ENCODE measurements at places on chromosomes 13 and 19.

- DNase-seq: no peak
Measured at GRCh38 chr19:45103508-45104319, 10.7 kb downstream of the PPP1R37 start.

DNA sequence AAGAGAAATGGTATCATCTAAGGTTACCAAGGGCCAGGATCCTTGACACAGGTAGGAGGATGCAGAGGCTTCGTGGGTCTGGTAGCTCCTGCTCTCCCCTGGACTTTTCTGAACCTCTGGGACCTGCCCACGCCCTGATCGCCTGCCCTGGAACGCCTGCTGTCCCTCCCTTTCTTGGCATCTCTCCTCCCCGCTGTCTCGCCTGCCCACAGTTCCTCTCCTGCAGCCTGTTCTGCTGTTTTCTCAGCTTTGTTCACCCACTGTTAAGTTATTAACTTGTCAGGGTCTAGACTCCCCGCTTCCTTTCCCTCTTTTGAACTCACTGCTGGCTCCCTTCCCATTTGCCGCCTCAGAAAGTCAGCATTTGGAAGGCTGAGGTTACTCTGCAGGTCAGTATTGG, 19.8 kb downstream of the SERP2 start:
- DNase-seq: no peak

GRCh38 chr19:45890877-45891276, 4.9 kb upstream of the IRF2BP1 start:
- DNase-seq: no peak

DNA sequence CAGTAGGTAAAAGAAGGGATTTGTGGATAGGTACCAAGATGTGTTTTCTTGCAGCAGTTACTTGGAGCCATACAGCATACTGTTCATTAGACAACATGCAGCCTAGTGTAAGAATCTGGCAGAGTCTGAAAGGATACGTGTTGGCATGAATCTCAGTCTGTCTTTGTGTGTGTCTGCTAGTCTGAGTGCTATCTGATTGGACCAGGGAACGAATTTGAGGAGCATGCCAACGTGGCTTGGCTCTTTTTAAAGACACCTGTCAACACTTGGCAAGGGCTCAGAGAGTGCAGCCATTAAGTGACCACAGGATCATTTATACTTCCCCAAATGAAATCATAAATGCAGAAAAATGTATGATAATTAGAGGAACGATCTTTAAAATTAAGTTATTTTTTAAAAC, 27.6 kb upstream of the ATXN8OS start:
- no peak for DNase-seq

DNA sequence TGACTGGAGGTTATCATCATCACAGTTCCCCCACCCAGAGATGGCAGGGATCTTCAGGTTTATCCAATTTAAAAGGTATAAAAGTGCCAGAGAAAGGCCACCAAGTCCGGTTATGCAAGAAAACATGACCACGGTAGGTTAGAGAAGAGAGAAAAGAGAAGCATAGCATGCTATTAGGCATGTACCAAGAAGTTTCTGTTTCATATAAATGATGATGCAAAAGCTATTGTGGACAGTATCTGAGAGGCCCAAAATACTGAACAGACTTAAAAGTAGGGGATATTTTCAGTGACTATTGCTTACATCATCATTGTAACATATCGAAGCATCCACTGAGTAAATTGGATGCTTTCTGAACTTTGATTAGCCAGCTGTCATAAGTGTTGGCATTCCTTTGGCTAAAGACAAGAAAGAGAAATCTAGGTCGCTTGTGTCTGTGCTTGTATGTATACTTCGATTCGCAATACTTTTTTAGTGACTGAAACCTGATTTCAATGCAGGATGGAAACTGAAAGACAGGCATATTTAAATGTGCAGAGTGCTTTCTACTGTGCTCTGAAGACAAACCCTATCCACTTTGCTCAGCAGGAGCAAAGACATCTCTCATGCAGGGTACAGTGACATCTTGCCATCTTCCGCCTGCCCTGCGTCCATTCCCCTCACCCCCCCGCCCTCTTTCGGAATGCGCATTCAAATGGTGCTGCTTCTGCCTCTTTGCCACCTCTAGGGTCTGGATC, 180.3 kb downstream of the SHISA2 start:
- DNase-seq: no peak

- DNase-seq: no peak
Measured at GRCh38 chr19:13995017-13995728, 10.9 kb downstream of the RFX1 start.

DNA sequence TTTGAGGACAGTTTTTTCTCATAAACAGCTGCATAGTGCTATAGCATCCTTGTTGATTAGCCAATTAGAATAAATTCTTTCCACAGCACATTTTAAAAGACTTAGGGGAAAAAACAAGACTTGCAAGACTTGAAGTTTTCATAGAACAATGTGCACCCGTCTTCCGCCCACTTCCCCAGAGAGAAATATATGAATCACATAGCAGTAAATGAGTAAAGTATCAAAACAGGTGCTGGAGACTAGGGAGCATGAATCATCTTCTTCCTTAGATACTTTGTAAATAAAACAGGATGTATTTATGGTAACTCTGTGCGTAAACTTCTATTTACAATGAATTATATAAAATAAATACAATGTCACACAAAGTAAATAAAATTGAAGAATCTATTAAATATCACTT, 75.1 kb downstream of the COL4A2 start:
- DNase-seq: peak; percentile 53

GRCh38 chr13:77911751-77912150, 6.9 kb downstream of the EDNRB start:
- DNase-seq: no peak

DNA sequence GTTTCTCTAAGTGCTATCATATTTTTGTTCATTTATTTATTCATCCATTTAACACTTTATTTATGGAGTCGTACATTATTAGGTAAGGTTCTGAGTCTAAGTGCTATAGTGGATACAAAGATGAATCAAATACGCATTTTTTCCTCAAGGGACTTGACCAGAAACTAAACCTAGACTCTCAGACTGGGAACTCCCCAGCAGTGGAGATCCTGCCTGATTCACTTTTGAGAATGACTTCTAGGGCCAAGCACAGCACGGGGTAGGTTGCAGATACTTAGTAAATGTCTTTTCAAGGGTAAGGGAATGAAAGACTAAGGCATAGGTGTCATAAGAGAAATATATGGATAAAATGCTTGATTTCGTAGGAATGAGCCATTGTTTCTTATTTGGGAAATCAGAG, 7.2 kb downstream of the DNAJC15 start:
- DNase-seq: no peak

GRCh38 chr19:44850641-44851109, 4.6 kb downstream of the NECTIN2 start:
- no peak for DNase-seq

DNA sequence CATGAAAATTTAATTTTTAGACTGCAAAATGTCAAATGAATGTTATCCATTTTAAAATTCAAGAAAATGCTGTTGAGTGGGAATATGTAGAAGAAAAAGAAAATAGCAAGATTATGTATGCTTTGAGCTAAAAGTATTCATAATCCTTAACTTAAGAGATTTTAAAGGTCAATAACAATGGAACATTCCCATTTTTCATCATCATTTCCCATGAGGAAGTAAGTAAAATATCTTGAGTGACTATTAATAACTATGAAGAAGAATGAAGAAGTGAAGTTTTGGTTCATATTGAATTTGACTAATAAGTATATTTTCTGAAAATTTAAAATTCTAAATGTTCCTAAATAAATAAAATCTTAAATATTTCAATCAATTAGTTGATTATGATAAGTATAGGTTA, 273.4 kb downstream of the DACH1 start:
- DNase-seq: no peak

DNA sequence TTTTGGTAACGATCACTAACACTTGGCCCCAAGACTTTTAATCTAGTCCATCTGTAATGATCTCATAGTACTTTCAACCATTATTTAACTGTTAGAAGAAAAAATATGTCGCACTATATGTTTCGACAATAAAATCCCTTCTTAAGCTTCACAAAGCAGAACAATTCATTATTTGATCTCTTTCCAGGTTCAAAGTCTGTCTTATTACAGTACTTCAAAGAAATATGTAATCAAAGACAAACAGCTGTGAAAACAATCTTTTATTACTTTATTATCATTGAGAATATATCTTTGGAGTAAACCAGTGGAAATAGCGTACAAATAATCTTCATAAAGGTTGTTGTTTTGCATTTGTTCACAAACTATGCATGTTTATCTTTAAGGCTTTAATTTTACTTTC, 93.5 kb downstream of the DACH1 start:
- DNase-seq: no peak

DNA sequence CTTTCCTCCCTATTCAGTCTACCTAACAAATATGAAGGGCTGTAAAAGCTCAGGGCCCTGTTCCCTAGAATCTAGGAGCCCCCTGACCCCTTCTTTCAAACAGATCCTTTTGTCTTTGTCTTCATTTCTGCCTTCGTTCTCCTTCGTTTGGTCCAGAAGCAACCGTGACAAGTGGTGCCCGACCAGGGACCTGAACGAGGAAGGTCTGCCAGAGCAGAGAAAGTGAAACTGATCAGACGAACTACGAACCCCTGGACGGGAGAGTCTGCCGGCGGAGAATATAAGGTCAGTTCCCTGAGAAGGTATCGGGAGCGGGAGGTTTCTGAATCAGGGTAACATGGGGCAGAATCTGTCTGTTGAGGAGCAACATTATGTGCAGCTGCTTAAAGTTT, 751 bp downstream of the ERVK3-1 start:
- DNase-seq: no peak

GRCh38 chr13:84605927-84606326, 723.7 kb upstream of the SLITRK1 start:
- no peak for DNase-seq

- no peak for DNase-seq
Measured at GRCh38 chr13:58680115-58680514, 1048.6 kb downstream of the PCDH17 start.

GRCh38 chr13:93290503-93290902, 63.9 kb downstream of the GPC6 start:
- no peak for DNase-seq

DNA sequence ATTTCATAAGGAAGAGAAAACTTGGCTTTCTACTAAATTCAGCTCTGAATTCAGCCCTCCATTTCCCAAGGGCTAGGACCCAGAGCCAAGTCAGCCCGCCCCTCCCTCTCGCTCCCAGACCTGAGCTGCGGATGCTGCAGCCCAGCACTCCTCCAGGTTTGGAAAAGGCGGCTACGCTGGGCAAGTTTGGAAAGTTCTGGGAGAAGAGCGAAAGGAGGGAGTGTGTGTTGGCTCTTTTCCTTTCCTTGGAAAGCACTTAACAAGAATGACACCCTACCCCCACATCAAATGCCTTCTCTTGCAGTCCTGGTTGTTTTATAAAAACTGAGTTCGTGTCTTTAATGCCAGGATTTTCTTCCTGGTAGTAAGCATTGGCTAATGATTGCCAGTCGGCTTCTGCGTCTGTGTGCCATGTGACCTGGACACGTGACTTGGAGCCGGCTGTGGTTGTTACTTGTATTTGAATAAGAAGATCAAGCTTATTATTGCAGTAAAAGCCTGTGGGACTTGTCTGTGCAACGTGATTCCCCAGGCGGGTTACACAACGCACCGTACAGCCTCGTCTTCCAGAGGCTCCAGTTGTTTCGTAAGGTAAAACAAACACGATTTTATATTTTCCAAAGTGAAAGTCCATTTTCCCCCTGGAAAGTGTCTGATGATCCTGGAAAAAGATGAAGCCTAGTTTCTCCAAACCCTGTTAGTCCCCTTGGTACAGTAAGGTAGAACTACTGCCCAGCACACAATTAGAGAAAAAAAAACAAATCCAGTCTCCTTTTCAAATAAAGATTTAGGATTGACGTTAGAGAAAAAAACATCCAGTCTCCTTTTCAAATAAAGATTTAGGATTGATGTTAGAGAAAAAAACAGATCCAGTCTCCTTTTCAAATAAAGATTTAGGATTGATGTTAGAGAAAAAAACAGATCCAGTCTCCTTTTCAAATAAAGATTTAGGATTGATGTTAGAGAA, 26.8 kb upstream of the UBE2L5 start:
- peak; percentile 66 for DNase-seq

- peak; percentile 7 for DNase-seq
Measured at GRCh38 chr13:83780227-83780626, 102.0 kb downstream of the SLITRK1 start.

DNA sequence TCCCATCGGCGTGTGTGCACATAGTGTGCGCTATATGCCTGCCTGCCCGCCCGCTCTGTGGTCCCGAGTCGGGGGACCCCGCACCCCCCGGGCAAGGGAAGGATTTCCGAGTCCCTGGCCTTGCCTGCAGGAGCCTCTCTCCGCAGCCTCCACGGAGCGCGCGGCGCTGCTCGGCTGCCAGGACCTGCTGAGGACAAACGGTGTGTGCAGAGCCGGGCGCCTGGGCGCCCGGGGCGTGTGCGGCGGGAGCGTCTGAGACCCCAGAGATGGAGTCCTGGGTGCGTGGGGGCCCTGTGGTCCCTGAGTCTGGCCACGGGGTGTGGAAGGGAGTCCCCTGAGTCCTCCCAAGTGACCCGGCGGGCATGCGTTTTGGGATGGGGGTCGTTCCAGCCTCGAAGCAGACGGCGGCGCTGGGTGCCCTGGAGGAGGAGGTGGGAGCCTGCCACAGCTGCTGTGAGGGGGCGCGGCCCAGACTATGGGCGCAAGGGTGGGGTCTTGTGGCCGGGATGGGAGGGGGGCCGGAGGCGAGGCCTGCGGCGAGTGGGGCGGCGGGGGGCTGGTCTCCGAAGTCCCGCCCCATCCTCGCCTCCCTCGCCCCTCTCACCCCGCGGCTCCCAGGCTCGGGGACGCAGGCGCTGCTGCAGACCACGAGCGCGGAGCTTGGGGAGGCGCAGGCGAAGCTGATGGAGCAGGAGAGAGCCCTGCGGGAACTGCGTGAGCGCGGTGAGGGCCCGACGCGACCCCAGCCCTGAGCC, 25.3 kb downstream of the CLEC4M start:
- DNase-seq: no peak

DNA sequence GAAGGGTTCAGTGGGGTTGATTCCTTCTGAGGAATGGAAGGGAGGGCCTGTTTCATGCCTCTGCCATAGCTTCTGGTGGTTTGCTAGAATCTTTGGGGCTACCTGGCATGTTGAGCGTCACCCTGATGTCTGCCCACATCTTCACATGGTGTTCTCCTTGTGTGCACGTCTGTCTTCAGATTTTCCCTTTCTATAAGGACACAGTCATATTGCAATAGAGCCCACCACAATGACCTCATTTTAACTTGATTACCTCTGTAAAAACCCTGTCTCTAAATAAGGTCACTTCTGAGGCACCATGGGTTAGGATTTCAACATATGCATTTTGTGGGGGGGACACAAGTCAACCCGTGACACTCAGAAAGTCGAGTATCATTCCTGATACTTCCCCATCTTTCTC, 257.9 kb downstream of the COG6 start:
- DNase-seq: no peak

- no peak for DNase-seq
Measured at GRCh38 chr19:1134431-1134830, 30.6 kb downstream of the GPX4 start.

- DNase-seq: no peak
Measured at GRCh38 chr19:14031719-14032480, at the start of gene IL27RA. IL27RA (plus strand) TSS chr19:14031762; CDS start chr19:14031873, 111 bp downstream.

- no peak for DNase-seq
Measured at GRCh38 chr13:41919741-41920487, 41.0 kb downstream of the VWA8 start.
